AG08395 (cell line): ENCODE measurements at places on chromosomes 5 and 9.

GRCh38 chr5:26807231-26808199, 230.9 kb downstream of the CDH9 start:
- DNase-seq, result no peak

GRCh38 chr9:73845539-73845938, 651.6 kb upstream of the RORB start:
- DNase-seq, result no peak

GRCh38 chr5:64570395-64570996, 64.7 kb downstream of the RGS7BP start:
- DNase-seq, result no peak

DNA sequence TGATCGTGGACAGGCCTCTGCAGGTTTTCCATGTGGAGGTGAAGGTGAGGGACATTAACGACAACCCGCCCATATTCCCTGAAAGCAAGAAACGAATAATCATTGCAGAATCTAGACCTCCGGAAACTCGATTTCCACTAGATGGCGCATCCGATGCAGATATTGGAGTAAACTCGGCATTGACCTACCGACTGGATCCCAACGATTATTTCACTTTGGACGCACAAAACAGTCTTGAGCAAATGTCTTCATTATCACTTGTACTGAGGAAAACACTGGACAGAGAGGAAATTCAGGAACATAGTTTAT, 621 bp downstream of the PCDHA13 start:
- DNase-seq, result no peak

GRCh38 chr9:128636024-128636390, 20.6 kb downstream of the DYNC2I2 start:
- no peak for DNase-seq

DNA sequence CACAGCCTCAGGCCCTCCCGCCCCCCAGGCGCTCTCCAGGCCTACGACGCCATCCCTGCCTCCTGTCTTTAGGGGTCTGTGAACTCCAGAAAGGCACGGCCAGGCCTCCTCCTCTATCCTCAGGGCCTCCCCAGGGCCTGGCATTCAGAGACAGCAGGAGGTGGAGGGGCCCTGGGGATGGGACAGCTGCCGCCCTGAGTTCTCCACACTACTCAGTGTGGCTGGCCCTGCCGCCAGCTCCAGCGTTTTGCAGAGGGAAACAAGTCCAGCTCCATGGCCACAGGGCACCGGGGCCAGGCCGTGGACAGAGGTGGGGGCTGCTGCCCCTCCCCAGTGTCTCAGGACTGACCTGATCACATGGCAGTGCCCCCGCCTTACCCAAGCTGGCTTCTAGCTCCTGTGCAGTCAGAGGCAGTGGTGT, 16.4 kb downstream of the SH3GLB2 start:
- no peak for DNase-seq
